ENCODE measurements at places on chromosomes 12 and 14.

DNA sequence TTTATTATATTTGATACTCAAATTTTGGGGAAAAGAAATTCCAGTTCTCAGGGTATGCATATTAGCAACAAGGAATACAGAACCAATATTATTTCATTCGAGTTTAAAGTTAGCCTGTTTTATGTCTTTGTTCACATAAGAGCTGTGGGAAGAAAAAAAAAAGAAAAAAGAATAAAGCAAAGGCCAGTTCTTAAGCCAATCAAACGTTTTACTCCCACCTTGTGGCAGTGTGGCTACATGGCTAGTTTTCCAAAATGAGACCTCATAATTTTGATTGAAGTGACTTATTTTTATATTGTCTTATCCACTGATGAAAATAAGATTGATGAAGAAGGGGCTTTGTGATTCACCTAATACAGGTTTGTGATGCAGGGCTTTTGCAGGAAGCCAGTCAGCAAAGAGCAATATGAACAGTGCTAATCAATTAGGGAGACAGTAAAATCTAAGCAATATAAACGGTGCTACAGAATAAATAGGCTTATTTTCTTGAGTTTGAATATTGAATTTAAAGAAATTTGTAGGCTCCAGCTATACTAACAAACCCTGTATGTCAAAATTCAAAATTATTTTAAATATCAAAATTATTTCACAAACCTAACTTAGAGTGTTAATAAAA lies 624.1 kb upstream of the FOXG1 start:
- no peak for DNase-seq

DNA sequence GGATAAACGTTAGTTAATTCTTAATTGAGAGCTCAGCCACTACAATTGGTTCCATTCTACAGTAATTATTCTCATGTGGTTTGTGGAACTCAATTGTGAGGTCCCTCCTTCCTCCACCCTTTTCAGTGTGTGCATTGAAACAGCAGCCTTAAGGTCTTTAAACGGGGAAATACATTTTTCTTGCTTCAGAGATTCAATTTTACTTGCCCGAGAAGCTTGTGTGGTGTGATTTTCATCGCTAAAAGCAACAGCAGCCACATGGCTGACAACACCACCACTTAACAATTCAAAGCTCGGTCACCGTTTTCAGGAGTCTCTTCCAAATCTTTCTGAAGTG lies 733 bp upstream of the PPFIBP1 start:
- DNase-seq: no peak

GRCh38 chr12:59345406-59345805 lies 250.4 kb upstream of the SLC16A7 start:
- no peak for DNase-seq

GRCh38 chr12:109827566-109828550 lies 5.3 kb downstream of the TRPV4 start:
- DNase-seq: no peak

DNA sequence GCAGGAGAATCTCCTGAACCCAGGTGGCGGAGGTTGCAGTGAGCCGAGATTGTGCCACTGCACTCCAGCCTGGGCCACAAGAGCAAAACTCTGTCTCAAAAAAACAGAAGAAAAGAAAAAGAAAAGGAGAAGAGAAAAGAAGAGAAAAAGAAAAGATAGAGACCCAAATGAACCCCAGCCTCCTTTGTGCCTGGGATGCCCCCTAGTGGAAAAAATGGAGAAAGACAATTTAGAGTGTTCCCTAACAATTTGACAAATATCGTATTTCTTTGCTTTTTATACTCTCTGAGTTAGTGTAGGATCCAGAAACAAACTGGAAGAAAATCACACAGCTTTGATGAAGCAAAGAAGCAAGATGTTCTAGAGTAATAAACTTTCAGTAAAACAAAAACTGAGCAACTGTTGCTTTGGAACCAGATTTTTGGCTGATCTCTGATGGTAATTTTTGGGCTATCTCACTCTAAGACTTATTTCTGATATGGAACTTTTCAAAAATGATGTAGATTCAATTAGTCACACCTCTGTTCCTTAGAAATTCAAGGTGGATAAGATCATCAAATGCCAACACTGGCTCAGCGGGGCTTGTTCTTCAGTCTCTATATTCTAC lies 18.6 kb upstream of the PRKAB1 start:
- no peak for DNase-seq

GRCh38 chr12:128687851-128688250 lies 135.9 kb downstream of the SLC15A4 start:
- no peak for DNase-seq

- no peak for DNase-seq
These were observed 30.3 kb downstream of the SSH1 start for GRCh38 chr12:108826807-108827721.

GRCh38 chr12:1401891-1402290 lies 192.5 kb downstream of the FBXL14 start:
- no peak for DNase-seq

DNA sequence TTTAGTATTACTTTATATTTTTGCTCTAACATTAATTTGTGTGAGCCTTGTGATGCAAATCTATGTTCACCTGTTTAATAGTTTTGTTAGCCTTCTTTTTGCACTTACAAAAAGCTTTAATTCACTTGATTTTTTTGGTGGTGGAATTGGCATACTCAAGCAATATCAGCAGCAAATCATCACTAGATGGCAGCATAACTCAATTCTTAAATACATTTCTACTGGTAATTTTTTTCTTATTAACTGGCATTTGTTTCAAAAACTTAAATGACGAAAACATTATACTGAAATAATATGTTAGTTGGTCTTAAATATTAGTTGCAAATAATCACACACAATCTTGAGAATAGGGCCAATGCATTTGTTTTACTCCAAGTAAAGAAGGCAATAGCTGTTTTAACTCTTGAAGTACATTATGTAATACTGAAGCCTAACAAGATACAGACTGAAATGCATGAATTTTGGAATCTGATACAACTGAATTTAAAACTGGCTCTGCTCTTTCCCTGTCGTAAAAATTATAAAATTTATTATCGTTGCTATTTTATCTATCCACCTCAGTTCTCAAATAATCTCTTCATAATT lies 151.5 kb downstream of the ATXN7L3B start:
- DNase-seq: no peak

GRCh38 chr12:129862561-129863175 lies 41.2 kb downstream of the TMEM132D start:
- no peak for DNase-seq

GRCh38 chr12:131732996-131733615 lies 22.2 kb downstream of the SFSWAP start:
- DNase-seq: no peak

DNA sequence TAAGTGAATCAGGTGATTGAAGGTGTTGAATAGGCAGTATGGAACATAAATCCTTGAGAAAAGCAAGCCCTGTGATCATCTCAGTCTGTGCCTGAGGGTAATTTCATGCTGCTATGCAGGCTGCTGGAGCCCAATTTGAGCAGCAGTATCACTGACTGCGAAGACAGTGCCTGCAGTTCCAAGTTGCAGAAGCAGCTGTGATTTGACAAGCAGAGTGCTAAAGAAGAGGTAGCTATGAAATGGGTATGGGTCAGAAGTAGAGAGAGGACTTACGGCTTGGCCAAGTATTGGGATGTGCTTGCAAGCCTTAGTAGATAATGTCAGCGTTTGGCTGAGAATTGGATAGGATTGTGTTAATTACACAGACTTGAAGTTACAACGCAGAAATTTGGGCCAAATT lies 22.5 kb downstream of the PIK3C2G start:
- no peak for DNase-seq

DNA sequence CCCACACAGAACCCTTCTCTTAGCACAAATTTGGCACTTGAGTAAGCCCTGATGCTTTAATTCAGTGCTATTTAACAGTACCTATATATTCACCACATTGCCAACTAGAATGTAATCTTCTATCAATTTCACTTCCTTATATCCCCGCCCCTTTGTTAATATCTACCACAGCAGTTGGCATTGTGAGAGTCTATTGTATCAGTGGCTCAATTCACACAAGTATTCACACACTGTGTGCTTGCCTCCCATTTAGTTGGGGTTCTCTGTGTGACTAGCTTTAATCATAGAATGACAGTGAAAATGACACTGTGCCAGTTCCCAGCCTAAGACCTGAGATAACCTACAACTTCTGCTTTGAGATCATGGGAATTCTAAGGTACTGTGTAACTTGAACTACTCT lies 103.1 kb downstream of the SEC23A start:
- DNase-seq: no peak

DNA sequence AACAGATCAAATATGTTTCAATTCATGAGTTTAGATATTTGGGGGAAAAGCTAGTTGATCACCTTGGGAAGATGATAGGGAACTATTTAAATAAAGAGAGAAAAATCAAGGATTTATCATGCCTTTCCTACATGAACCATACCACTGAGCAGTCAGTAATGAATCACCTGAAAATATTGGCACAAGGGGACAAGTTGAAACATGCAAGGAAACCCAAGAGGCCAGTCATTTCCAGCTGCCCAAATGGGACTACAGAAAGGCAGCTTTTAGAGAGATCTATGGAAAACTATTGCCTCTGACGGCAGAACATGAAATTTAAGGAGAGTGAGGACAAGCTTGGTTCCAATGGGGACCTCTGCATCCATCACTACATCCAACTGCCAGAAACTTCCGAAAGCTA lies 14.1 kb upstream of the ETV6 start:
- DNase-seq: no peak

DNA sequence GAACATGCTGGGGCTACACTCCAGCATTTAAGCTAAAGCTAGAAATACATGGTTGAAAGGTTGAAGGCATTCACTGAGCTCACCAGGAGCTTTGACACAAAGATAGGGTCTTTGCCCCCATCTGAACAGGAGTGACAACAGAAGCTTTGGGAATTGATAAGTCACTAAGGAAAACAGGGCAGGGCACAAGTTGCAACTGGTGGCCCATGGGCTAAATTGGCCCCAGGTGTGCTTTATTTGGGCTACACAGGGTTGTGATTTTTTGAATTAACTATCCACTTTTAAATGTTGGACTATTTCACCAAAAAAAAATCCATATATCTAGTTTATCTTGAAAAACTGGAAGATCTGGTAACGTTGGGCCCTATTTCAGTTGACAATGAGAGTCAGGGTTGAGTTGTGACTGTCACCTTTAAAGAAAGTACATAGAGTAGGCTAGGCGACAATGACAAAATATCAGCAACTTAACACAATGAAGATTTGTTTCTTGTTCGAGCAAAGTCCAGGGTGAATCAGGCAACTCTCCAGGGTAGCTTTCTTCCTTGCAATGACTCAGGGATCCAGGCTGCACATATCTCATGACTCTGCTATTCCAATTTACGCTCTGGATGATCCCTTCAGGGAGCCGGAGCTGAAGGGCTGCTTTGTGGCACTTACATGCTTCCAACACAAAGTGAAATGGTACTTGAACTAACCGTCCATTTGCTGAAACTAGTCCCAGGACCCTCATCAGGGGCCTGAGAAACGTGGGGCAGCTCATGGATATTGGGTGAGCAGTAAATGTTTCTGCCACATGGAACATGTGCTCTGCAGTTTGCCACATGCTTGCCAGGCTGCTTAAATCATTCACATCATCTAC lies 13.3 kb upstream of the EIF4B start:
- no peak for DNase-seq

- DNase-seq: no peak
These were observed 19.2 kb upstream of the CORO1C start for GRCh38 chr12:108750526-108750925.

DNA sequence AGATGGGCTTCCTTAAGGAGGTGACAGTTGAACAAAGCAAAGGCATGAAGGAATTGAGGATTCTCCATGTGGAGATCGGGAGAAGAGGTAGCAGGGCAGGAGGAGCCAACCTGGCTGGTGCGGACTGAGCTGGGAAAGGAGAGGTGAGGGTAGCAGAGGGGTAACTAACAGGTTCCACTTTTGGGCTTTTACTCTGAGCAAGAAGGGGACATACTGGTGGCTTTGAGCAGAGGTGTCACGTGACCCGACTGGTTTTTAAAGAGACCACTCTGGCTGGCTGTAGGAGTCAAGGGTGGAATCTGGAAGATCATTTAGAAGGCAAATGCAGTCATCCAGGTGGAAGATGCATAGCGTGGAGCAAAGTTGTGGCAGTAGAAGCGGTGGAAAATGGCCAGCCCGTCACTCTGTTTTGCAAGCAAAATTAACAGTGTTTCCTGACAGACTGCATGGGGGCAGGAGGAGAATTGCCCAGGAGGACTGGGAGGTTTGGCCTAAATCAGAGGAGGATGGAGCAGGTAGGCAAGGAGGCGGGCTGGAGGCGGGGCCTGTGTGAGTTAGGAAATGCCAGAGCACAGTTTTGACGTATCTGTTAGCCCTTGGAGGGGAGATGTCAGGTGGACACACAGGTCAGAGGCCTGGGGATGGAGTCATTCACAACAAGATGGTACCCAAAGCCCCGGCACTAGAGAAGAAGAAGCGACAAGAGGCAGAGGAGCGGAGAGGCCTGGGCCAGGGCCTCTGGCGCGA lies 156.3 kb upstream of the FKBP4 start:
- no peak for DNase-seq

GRCh38 chr12:45458238-45458637 lies 242.3 kb downstream of the ANO6 start:
- DNase-seq: no peak

GRCh38 chr12:101691503-101692096 lies 5.8 kb upstream of the CHPT1 start:
- no peak for DNase-seq

DNA sequence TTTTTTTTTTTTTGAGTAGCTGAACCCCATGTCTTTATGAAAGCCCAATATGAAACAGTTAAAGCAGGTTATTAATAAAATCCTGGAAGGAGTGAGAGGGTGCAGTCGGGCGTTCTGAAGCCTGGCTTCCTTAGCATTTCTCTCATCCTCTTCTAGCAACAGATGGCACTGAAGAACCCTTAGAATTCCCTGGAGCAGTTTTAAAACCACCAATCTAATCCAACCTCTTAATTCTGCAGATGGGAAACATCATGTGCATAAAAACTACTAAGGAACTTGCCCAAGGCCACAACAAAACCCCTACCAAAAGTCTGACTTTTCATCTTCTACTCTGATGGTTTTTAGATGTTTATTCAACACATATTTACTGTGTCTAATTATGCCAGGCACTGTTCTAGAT lies 25.2 kb downstream of the PRDM4 start:
- DNase-seq: no peak

DNA sequence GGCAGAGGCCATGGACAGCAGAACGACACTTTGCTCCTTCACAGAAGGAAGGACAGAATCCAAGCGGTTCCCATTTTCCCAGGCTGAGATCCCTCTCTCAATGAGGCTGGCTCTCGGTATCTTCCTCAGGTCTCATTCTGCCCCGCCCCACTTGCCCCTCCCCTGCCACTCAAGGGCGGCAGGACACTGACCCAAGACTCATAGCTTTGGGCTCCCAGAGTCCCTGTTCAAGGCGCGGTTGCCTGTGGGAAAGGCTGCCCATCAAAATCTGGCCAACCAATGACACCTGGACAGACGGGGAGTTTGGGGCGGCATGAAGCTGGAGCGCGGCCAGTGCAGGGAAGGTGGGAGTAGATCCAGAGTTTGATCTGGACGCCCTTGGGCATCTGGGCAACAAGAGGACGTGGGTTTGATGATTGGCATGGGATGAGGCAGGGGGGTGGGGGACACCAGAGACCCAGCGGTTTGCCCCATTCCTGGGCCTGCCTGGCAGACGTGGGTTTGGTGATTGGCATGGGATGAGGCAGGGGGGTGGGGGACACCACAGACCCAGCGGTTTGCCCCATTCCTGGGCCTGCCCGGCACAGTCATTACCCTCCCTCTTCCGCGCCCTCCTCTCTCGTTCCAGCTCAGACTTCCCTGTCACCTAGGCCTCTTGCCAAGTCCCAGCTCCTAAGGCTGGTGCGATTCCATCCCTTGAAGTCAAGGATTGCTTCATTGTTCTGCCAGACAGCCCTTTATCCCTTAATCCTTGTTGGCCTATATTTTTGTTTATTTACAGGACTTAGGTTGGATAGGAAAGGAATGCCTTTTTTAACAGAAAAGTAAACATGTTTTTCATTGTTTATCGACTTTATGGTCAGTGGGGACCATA lies 92.1 kb downstream of the NINJ2 start:
- no peak for DNase-seq

All from stimulated activated CD8-positive, alpha-beta memory T cell treated with anti-CD3 and anti-CD28 coated beads, Interleukin-7, amount 100 ng/mL, for 24 hours (primary cell).